Aorta (tissue), 5 donors: ENCODE measurements at places on chromosomes 5 and 9. TPM values are rescaled to one million over a fixed set of nuclear protein-coding genes. Genes with fewer than 3 reads are reported as not detected.

The P4HA2 gene
- total RNA-seq, result 68.1 TPM

The SHOC1 gene
- 0.15 TPM for total RNA-seq

The AP3S1 gene
- 118 TPM for total RNA-seq

The IRX2 gene
- 0.27 TPM for total RNA-seq

The CEL gene
- 4.5 TPM for total RNA-seq

The RASEF gene
- total RNA-seq, result 0.06 TPM

The IFNA6 gene
- not detected for total RNA-seq

The PCDHGA3 gene
- total RNA-seq, result 7.4 TPM

The CCNI2 gene
- total RNA-seq, result not detected

The ZFP37 gene
- total RNA-seq, result 6.8 TPM

DNA sequence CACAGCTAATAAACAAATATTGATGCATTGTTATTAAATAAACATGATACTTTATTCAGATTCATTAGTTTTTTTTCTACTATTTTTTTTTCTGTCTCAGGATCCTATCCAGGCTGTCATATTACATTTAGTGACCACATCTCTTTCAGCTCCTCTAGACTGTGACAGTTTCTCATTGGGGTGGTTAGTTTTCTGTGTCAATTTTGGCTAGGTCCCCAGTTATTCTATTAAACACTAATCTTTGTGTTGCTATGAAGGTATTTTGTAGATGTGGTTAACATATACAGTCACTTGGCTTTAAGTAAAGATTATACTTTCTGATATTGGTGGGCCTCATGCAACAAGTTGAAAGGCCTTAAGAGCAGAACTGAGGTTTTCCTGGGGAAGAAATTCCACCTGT, 563.0 kb downstream of the LRRC70 start:
- H3K4me1 ChIP-seq, result no peaks in the 10 kb centered on the region
- DNase-seq, result no peak

DNA sequence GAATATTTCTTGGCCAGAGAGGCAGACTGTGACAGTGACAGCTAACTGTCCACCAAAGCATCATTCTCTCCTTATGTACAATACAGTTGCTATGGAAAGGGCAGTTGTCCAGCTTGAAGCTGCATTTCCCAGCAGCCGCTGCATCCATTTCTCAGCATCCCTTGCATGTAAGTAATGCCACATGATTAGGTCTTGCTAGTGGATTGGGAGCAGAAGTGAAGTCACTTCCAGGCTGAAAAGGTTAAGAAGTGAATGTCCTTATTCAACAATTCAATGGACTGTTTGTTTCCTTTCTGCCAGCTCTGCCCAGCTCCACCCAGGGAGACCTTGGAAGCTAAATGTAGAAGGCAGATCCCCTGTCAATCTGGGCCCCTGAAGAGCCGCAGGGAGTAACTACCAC, 26.1 kb upstream of the RETREG1 start:
- no peak overlapping the region for H3K4me3 ChIP-seq
- H3K4me1 ChIP-seq, result no peaks in the 10 kb centered on the region
- no peak for DNase-seq
- H3K27ac ChIP-seq, result no peak overlapping the region

- H3K27me3 ChIP-seq, result no peaks in the 10 kb centered on the region
- H3K27ac ChIP-seq, result no peak overlapping the region
- no peaks in the 10 kb centered on the region for H3K4me1 ChIP-seq
- H3K36me3 ChIP-seq, result no peaks in the 10 kb centered on the region
- H3K4me3 ChIP-seq, result no peak overlapping the region
Observed at GRCh38 chr9:87434366-87434765, 63.3 kb upstream of the DAPK1 start.

DNA sequence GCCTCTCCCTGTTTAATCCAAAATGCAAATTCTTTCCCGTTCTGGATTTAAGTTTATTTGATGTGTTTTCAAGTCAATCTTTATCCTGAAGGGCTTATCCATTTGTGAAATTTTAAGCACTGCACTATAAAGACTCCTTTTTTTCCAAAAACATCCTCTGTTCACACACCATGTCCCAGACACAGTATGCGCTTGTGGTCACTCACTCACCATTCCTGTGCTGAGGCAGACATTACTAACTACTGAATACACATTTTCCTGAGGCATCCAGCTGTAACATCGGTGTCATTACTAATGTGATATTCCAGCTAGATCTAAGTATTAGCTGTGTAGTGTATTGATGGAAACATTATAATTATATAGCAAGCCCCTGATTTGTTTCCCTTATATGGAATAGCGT, 298.4 kb downstream of the KCTD16 start:
- no peak overlapping the region for H3K27ac ChIP-seq
- H3K4me3 ChIP-seq, result no peak overlapping the region
- no peaks in the 10 kb centered on the region for H3K36me3 ChIP-seq
- no peaks in the 10 kb centered on the region for H3K4me1 ChIP-seq
- no peak for DNase-seq

GRCh38 chr5:40626801-40627200, 52.9 kb upstream of the PTGER4 start:
- peaks cover 2% of the 10 kb centered on the region for H3K4me1 ChIP-seq
- no peak overlapping the region for H3K4me3 ChIP-seq
- no peak overlapping the region for H3K27ac ChIP-seq
- DNase-seq, result no peak
- no peaks in the 10 kb centered on the region for H3K27me3 ChIP-seq

GRCh38 chr5:151126199-151126645, 31.4 kb downstream of the ANXA6 start:
- H3K27ac ChIP-seq, result no peak overlapping the region
- H3K4me1 ChIP-seq, result no peaks in the 10 kb centered on the region

GRCh38 chr9:125844611-125845010, 97.4 kb downstream of the PBX3 start:
- no peak overlapping the region for H3K27ac ChIP-seq
- no peak for DNase-seq
- H3K36me3 ChIP-seq, result no peaks in the 10 kb centered on the region
- no peaks in the 10 kb centered on the region for H3K27me3 ChIP-seq
- no peaks in the 10 kb centered on the region for H3K4me1 ChIP-seq

- DNase-seq, result peak; percentile 51
- no peak overlapping the region for H3K4me3 ChIP-seq
- no peaks in the 10 kb centered on the region for H3K27me3 ChIP-seq
Observed at GRCh38 chr9:128144239-128145181, 4.7 kb upstream of the LCN2 start.

DNA sequence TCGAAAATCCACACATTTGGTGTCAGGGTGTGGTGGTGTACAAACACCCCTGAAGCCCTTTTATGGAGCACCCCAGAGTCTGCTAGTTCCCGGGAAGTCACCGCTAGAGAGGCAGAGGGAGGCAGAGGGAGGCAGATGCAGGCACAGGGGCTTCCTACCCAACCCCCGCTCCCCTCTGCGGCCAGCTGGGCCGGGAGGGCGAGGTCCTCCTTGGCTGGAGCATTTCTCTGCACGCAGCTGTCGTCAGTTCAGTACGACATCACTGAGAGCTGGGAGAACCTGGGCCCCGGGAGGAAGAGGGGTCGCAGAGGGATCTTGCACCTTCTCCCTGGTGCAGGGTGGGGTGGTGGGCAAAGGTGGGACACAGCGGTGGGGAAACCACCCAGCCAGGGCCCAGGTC, 15.8 kb upstream of the UBAC1 start:
- H3K36me3 ChIP-seq, result no peaks in the 10 kb centered on the region
- H3K4me3 ChIP-seq, result no peak overlapping the region
- H3K27me3 ChIP-seq, result no peaks in the 10 kb centered on the region
- no peak overlapping the region for H3K27ac ChIP-seq
- no peak for DNase-seq

GRCh38 chr5:93349613-93350012, 231.4 kb downstream of the NR2F1-AS1 start:
- H3K4me1 ChIP-seq, result no peaks in the 10 kb centered on the region
- no peak overlapping the region for H3K27ac ChIP-seq
- no peaks in the 10 kb centered on the region for H3K36me3 ChIP-seq
- H3K4me3 ChIP-seq, result no peak overlapping the region
- DNase-seq, result no peak
- no peaks in the 10 kb centered on the region for H3K27me3 ChIP-seq

GRCh38 chr5:78162253-78162862, 132.1 kb downstream of the AP3B1 start:
- no peaks in the 10 kb centered on the region for H3K4me1 ChIP-seq
- no peak overlapping the region for H3K4me3 ChIP-seq
- H3K27ac ChIP-seq, result no peak overlapping the region

DNA sequence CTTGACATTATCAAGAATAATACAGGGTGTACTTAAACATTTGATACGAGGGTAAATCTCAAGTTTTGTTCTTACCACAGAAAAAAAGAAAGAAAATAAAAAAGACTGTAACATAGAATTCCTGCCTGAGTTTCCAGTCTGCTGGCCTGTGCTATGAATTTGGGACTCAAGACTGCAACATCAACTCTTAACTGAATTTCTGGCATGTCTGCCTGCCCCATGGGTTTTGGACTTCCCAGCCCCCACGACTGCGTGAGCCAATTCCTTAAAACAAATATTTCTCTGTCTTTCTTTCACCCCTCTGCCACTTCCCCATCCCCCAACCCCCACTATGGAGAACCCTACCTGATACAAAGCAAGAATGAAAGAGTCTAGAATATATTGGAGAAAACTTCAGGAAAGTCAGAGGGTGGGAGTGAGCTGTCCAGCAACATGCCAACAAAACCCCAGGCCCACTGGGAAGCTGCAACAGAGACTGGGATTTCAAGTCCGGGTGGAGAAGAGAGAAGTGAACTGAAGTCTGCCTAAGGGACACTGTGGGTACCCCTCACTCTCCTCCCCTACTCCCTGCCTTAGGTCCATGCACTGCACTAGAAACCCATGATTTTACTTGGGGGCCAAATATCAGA, 43.0 kb downstream of the MARCHF3 start:
- H3K27ac ChIP-seq, result no peak overlapping the region
- H3K36me3 ChIP-seq, result no peaks in the 10 kb centered on the region
- H3K27me3 ChIP-seq, result no peaks in the 10 kb centered on the region
- peaks cover 8% of the 10 kb centered on the region for H3K4me1 ChIP-seq

DNA sequence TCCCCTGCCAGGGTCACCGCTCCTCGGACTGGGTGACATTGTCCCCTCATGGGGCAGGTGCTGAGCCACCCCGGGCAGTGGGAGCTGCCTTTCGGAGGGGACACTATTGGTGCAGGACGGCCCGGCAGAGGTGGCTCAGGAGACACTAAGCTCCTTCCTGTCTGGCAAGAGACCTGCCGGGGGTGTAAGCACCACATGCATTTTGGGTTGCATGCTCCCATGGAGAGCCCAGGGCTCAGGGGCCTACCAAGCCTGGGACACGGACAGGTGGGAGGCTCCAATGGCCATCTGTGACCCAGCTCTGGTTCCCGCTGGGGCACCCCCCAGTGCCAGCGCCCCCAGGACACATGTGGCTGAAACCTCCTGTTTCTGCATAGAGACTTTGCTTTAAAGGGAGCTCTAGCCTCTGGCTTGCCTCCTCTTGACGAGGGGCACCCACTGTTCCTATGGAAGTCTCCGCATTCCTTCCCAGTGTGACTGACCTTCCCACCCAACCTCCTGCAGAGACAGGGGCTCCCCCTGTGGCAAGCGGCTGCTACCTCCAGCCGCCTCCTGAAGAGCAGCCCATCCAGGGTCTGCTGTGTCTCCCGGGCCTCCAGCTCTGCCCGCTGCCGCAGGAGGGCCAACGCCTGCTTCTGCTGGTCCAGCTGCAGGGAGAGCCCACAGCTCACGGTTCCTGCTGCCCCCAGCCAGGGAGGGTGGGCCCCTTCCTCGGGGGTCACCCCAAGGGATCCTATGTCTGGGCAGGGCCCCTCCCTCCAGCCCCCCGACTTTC, 28.1 kb downstream of the CCDC187 start:
- DNase-seq, result no peak
- H3K4me1 ChIP-seq, result no peaks in the 10 kb centered on the region
- H3K36me3 ChIP-seq, result no peaks in the 10 kb centered on the region
- H3K4me3 ChIP-seq, result no peak overlapping the region
- H3K27me3 ChIP-seq, result no peaks in the 10 kb centered on the region

- H3K27me3 ChIP-seq, result no peaks in the 10 kb centered on the region
- H3K27ac ChIP-seq, result no peak overlapping the region
- H3K4me1 ChIP-seq, result peaks cover 2% of the 10 kb centered on the region
- H3K36me3 ChIP-seq, result no peaks in the 10 kb centered on the region
- peak; percentile 53 for DNase-seq
- no peak overlapping the region for H3K4me3 ChIP-seq
Observed at GRCh38 chr9:85200726-85201404, 531.3 kb downstream of the NTRK2 start.

DNA sequence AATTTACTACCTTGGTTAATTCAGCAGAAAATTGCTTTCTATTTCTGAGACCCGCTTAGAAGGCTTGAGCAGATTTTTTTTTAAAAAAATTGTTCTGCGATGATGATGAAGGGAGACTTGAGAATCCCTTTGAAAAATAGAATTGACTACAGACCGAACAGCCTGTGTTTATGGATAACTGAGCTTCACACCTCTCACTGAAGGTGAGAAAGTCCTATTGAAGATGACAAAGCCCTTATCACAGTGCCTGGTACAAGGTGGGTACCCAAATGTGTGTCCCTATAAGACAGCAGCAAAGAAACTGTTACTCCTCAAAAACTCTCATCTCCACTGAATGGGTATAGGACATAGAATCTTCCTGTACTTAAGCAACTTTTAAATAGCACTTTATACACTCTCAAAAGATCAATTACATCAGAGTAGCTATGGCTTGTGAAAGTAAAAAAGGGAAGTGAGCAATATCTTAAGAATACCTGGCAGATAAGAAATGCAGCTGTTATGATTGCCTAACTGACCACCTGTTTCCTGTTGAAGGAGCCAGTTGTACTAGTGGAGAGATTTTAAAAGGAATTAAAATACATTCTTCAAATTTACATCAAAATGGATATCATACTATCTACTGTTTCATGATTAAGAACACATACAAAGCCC, 419.7 kb downstream of the CHSY3 start:
- H3K4me3 ChIP-seq, result no peak overlapping the region
- no peaks in the 10 kb centered on the region for H3K4me1 ChIP-seq
- no peak overlapping the region for H3K27ac ChIP-seq
- no peak for DNase-seq
- no peaks in the 10 kb centered on the region for H3K27me3 ChIP-seq
- no peaks in the 10 kb centered on the region for H3K36me3 ChIP-seq

DNA sequence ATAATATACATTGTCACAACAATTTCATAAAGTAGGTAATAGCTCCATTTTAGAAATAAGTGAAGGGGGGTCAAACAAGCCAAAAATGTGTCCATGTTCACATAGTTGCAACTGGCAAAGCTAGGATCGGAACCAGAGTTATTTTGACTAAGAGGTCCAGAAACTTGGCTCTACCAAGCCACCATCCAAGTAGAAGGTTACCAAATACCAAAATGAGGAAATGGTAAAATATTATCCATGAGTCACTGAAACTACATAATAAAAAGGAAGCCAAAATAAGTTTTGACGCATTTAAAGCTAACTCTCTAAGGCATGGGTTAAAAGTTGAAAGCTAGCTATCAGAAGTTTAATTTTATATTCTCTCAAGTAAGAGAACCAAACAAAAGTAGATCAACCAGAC, 886.9 kb upstream of the DMAC1 start:
- peaks cover 2% of the 10 kb centered on the region for H3K4me1 ChIP-seq
- H3K4me3 ChIP-seq, result no peak overlapping the region
- no peaks in the 10 kb centered on the region for H3K36me3 ChIP-seq
- H3K27ac ChIP-seq, result no peak overlapping the region
